Aorta (tissue), 5 donors: ENCODE measurements at places on chromosomes 7 and 10. TPM values are rescaled to one million over a fixed set of nuclear protein-coding genes. Genes with fewer than 3 reads are reported as not detected.

DNA sequence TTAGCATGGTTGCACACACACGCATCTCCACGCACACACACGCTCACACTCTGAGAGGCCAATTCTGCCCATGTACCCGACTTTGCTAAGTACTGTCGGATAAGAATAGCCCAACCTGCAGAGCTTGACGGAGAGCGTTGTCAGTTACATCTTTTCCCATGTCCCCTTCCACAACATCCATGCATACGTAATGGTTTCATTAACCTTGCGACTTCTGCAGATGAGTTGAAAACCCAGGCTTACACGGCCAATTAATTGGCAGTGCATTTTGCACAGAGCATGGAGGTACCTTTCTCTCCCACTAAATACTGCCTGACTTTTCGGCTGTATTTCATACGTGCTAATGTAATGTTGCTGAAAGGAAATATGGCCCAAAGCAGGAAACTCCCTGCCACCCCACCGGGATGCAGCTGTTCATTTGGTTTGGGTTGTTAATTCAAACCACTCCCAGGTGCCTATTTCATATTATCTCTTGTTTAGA lies 291.2 kb upstream of the HABP2 start:
- H3K4me1 ChIP-seq: no peaks in the 10 kb centered on the region
- no peaks in the 10 kb centered on the region for H3K36me3 ChIP-seq
- no peak for DNase-seq
- H3K27ac ChIP-seq: no peak overlapping the region

DNA sequence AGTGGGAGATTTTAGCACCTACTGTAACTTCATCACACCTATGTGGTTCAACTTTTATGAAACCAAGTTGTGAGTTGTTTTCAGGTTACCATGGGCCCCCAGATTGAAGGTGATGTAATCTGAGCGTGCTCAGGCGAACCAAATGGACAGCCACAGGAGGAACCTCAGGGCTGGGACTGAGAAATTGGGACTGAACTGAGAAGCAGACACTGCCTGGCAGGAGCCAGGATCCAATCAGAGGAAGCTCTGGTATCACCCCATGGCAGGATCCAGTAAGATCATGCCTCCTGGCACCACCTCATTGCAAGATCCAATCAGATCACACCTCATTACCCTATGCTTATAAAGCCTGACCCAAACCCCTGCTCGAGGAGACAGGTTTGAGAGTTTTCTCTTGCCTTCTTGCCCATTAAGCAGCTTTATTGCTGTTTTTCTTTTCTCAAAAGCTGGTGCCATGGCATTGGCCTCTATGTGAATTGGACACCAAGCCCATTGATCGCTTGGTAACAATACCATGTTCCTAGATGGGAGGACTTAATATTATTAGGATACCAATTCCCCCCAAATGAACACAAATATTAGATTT lies 43.2 kb upstream of the GDF10 start:
- H3K27me3 ChIP-seq: no peaks in the 10 kb centered on the region
- no peaks in the 10 kb centered on the region for H3K36me3 ChIP-seq
- H3K4me3 ChIP-seq: no peak overlapping the region
- no peaks in the 10 kb centered on the region for H3K4me1 ChIP-seq
- H3K27ac ChIP-seq: no peak overlapping the region

GRCh38 chr10:69734797-69735468 lies 66.8 kb upstream of the COL13A1 start:
- no peaks in the 10 kb centered on the region for H3K36me3 ChIP-seq
- H3K4me3 ChIP-seq: no peak overlapping the region
- DNase-seq: no peak

The CPEB3 gene
- 8.0 TPM for total RNA-seq

The RARRES2 gene
- 73.1 TPM for total RNA-seq
